Aorta (tissue), 5 donors: ENCODE measurements at places on chromosomes 2 and 18. TPM values are rescaled to one million over a fixed set of nuclear protein-coding genes. Genes with fewer than 3 reads are reported as not detected.

DNA sequence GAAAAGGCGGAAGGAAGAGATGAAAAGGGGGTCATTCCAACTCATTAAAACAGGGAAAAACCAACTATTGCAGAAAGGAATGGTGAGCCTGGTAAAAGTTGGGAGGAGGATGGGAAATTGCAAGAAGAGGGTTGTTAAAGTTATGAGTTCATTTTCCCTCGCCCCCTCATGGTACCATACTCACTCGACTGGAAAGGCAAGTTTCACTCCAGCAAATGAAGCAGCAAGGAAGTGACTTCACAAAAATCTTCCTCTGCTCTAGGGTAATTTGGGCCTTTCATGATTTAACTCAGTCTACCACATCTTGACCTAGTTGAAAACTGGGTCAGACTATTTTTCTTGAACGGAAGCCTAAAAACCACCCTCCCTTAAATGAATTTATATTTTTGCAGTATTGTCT lies 22.8 kb upstream of the DAW1 start:
- no peaks in the 10 kb centered on the region for H3K27me3 ChIP-seq
- H3K27ac ChIP-seq, result no peak overlapping the region
- no peak overlapping the region for H3K4me3 ChIP-seq
- no peaks in the 10 kb centered on the region for H3K36me3 ChIP-seq
- no peaks in the 10 kb centered on the region for H3K4me1 ChIP-seq
- no peak for DNase-seq

GRCh38 chr2:54084600-54084999 lies 30.8 kb upstream of the ACYP2 start:
- H3K27me3 ChIP-seq, result no peaks in the 10 kb centered on the region
- H3K27ac ChIP-seq, result no peak overlapping the region
- H3K36me3 ChIP-seq, result peaks cover 3% of the 10 kb centered on the region
- no peak for DNase-seq
- H3K4me1 ChIP-seq, result peaks cover 6% of the 10 kb centered on the region

GRCh38 chr18:42231284-42231683 lies 276.2 kb downstream of the PIK3C3 start:
- H3K27ac ChIP-seq, result no peak overlapping the region
- no peak overlapping the region for H3K4me3 ChIP-seq
- H3K4me1 ChIP-seq, result no peaks in the 10 kb centered on the region

GRCh38 chr2:217980591-217980990 lies 22.2 kb downstream of the TNS1 start:
- no peaks in the 10 kb centered on the region for H3K36me3 ChIP-seq
- no peak for DNase-seq
- H3K4me3 ChIP-seq, result no peak overlapping the region
- no peaks in the 10 kb centered on the region for H3K27me3 ChIP-seq
- H3K27ac ChIP-seq, result no peak overlapping the region

- no peak overlapping the region for H3K4me3 ChIP-seq
- no peaks in the 10 kb centered on the region for H3K36me3 ChIP-seq
- no peak for DNase-seq
- H3K27ac ChIP-seq, result no peak overlapping the region
- H3K27me3 ChIP-seq, result no peaks in the 10 kb centered on the region
- no peaks in the 10 kb centered on the region for H3K4me1 ChIP-seq
Observed at GRCh38 chr18:31204166-31204565, 41.5 kb upstream of the DSC1 start.

- H3K4me3 ChIP-seq, result no peak overlapping the region
- H3K4me1 ChIP-seq, result no peaks in the 10 kb centered on the region
Observed at GRCh38 chr2:148533004-148533403, 111.5 kb upstream of the EPC2 start.

GRCh38 chr2:185128346-185128745 lies 530.0 kb downstream of the ZNF804A start:
- H3K27ac ChIP-seq, result no peak overlapping the region
- no peaks in the 10 kb centered on the region for H3K36me3 ChIP-seq
- no peaks in the 10 kb centered on the region for H3K27me3 ChIP-seq

GRCh38 chr18:55732227-55733106 lies 144.5 kb upstream of the TCF4 start:
- no peak overlapping the region for H3K4me3 ChIP-seq
- no peaks in the 10 kb centered on the region for H3K36me3 ChIP-seq
- peak overlapping the region; percentile 44 for H3K27ac ChIP-seq
- no peaks in the 10 kb centered on the region for H3K4me1 ChIP-seq
- DNase-seq, result no peak
- no peaks in the 10 kb centered on the region for H3K27me3 ChIP-seq

GRCh38 chr2:44522846-44523245 lies 161.1 kb downstream of the CAMKMT start:
- H3K27me3 ChIP-seq, result no peaks in the 10 kb centered on the region
- H3K4me3 ChIP-seq, result no peak overlapping the region
- no peaks in the 10 kb centered on the region for H3K36me3 ChIP-seq
- DNase-seq, result no peak

DNA sequence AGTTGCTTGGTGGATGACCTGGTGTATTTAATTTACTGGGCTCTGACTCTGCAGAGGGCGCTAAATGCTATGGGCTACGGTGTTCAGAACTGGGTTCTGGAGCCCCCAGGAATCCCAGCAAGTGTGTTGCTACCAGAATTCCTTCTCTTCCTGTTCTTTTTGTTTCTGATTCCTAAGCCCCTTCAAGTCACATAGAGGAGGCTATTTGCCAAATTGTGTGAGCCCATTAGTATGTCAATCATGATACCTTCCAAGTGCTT lies 358.2 kb upstream of the SPRED2 start:
- no peak for DNase-seq
- H3K27ac ChIP-seq, result no peak overlapping the region
- no peaks in the 10 kb centered on the region for H3K27me3 ChIP-seq
- H3K36me3 ChIP-seq, result no peaks in the 10 kb centered on the region
- H3K4me3 ChIP-seq, result no peak overlapping the region

DNA sequence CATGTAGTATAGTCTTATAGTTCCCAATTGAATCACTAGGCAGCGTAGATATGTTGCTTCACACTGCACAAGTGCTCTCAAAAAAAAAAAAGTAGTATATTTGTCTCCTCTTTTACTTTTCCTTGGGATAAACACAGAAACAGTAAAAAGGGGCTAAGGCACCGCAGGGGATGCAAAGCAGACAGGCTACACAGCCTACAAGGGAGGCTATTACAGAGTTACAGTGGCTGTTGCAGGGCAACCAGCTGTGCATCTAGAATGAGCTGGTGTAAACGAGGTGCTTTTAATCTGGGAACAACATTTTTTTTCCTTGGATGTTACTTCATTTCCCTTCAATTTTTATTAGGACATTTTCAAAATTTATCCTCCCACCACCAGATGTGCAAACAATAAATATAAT lies 1934.7 kb upstream of the CELF4 start:
- no peaks in the 10 kb centered on the region for H3K36me3 ChIP-seq
- no peak for DNase-seq
- H3K4me3 ChIP-seq, result no peak overlapping the region
- no peaks in the 10 kb centered on the region for H3K4me1 ChIP-seq
- no peaks in the 10 kb centered on the region for H3K27me3 ChIP-seq

DNA sequence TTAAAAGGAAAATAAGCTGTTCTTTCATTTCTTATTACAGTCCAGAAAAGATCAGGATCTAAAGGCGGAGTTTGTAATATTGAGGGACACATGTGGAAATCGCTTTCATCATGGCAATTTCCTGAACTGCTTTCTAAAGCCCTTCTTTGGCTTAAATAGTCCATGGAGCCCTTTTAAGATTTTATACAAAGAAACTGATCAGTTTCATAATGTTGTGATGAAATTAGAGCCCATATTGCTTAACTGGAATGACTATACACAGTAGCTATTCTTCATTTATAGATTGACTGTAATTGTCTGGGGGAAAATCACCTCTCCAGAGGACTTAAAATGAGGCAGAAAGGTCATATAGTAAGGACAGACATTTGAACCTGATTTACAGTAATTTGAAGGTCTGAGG lies 322.2 kb downstream of the ETAA1 start:
- no peaks in the 10 kb centered on the region for H3K4me1 ChIP-seq
- H3K4me3 ChIP-seq, result no peak overlapping the region
- H3K27ac ChIP-seq, result no peak overlapping the region
- no peaks in the 10 kb centered on the region for H3K27me3 ChIP-seq
- H3K36me3 ChIP-seq, result no peaks in the 10 kb centered on the region

DNA sequence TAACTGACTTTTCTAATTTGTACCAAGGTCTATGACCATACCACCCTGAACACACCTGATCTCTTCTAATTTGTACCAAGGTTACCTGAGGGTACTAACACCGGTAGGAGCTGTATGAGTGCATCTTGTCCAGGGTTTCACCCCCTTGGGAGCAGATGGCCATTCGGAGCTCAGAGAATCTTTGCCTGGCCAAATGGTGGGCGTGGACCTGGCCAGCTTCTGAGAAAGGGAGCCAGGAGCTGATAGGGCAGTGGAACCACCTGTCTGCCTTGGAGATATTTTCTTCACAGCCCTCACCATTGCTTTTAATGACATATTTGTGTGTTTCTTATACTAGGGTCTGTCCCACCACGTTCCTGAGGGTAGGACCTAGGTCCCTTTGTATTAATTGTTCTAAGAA lies 188.9 kb downstream of the LDLRAD4 start:
- no peak overlapping the region for H3K27ac ChIP-seq
- no peaks in the 10 kb centered on the region for H3K27me3 ChIP-seq
- DNase-seq, result no peak
- H3K4me1 ChIP-seq, result no peaks in the 10 kb centered on the region
- H3K36me3 ChIP-seq, result no peaks in the 10 kb centered on the region
- H3K4me3 ChIP-seq, result no peak overlapping the region

GRCh38 chr2:231364961-231365810 lies 30.3 kb upstream of the B3GNT7 start:
- no peaks in the 10 kb centered on the region for H3K4me1 ChIP-seq
- H3K36me3 ChIP-seq, result peaks cover 4% of the 10 kb centered on the region
- no peak overlapping the region for H3K27ac ChIP-seq

- H3K4me1 ChIP-seq, result no peaks in the 10 kb centered on the region
- no peaks in the 10 kb centered on the region for H3K27me3 ChIP-seq
- H3K27ac ChIP-seq, result peak within 1 kb of the TSS; percentile 95
- H3K4me3 ChIP-seq, result peak within 1 kb of the TSS; percentile 98
- no peaks in the 10 kb centered on the region for H3K36me3 ChIP-seq
Observed at GRCh38 chr18:33577685-33578517, at the start of gene ASXL3. ASXL3 (plus strand) TSS chr18:33578219; CDS start chr18:33578632, 413 bp downstream.

DNA sequence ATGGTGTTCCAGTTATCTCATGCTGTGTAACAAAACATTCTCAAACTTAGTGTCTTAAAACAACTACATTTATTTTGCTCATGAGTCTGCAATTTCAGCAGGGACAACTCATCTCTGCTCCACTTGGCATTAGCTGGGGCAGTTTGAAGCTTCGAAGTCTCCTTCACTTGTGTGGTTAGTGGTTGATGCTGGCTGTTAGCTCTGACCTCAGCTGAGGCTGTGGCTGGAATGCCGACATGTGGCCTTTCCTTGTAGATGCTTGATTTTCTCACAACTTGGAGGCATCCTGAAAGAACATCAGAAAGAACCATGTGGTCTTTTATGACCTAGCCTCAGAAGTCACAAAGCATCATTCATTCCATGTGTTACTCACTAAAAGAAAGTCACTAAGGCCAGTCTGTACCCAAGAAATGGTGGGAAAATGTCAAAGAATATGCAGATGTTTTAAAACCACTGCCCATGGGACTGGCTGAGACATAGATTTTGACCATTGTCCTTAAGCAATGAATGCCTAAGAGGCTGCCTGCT lies 3.8 kb upstream of the TMSB10 start:
- no peaks in the 10 kb centered on the region for H3K4me1 ChIP-seq
- no peaks in the 10 kb centered on the region for H3K27me3 ChIP-seq
- no peak overlapping the region for H3K4me3 ChIP-seq
- H3K27ac ChIP-seq, result no peak overlapping the region

GRCh38 chr2:239279508-239280295 lies 121.1 kb downstream of the HDAC4 start:
- DNase-seq, result peak; percentile 71
- H3K27ac ChIP-seq, result no peak overlapping the region
- H3K36me3 ChIP-seq, result no peaks in the 10 kb centered on the region

- H3K36me3 ChIP-seq, result no peaks in the 10 kb centered on the region
- no peaks in the 10 kb centered on the region for H3K4me1 ChIP-seq
- H3K27me3 ChIP-seq, result no peaks in the 10 kb centered on the region
- H3K4me3 ChIP-seq, result no peak overlapping the region
Observed at GRCh38 chr18:49082714-49083688, 132.2 kb upstream of the SMAD7 start.

DNA sequence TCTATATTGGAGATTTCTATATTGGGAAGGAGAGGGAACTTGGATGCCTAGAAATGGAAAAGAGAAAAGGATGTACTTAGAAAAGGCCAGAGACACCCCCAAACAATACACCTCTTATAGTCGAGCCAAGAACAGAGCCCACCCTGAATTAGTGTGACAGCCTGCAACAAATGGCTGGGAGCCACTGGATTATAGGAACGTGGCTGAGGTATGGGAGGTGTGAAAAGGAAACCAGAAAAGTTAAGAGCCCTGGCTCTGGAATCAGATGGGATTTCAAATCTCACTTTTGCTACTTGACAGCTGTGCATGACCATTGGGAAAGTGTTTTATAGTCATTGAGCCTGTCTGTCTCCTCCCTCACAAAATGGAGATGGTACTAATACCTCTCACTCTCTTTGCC lies 394.0 kb downstream of the ZNF521 start:
- no peak overlapping the region for H3K4me3 ChIP-seq
- H3K4me1 ChIP-seq, result no peaks in the 10 kb centered on the region
- no peaks in the 10 kb centered on the region for H3K36me3 ChIP-seq
- no peak for DNase-seq

DNA sequence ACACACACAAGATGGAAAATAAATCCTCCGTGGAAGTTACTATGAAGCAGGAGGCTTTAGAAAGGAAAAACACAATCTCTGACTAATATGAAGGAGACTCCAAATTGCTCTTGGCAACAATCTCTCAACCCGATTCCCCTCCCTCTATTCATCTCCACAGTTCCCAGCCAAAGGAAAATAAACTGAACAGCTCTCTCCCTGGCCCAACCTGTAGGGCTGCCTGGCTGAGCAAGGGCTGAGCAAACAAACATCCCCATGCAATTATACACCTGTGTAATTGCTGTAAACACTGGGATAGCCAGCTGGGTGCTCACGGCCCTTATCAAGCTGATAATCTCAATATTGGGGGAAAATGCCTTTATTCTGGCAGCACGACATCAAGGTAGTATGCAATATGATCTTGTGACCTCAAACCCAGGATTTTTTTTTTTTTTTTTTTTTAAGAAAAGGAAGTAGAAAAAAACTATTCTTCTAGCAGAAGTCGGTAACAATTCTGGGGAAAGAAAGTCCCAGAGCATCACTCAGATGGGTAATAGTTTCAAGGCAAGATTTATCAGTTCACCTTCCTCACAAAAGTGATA lies 203.3 kb upstream of the SMAD2 start:
- H3K4me1 ChIP-seq, result no peaks in the 10 kb centered on the region
- no peak overlapping the region for H3K4me3 ChIP-seq

CD8B2 gene
- 0.10 TPM for total RNA-seq

ASXL3 gene
- total RNA-seq, result 5.1 TPM

CRYGC gene
- not detected for total RNA-seq

CXCR2 gene
- total RNA-seq, result 3.1 TPM
